GM23338 (cell line): ENCODE measurements at places on chromosomes 6 and 20. TPM values are rescaled to one million over a fixed set of nuclear protein-coding genes. Genes with fewer than 3 reads are reported as not detected.
A peak's percentile ranks its signal among the peaks of the same experiment; 100 is the strongest.

Gene POU5F1
- total RNA-seq = 3,419 and 3,629 TPM in 2 replicates

Gene THBD
- total RNA-seq = 0.58 and 0.97 TPM in 2 replicates

Gene MICAL1
- 77.8 TPM in 2 replicates for total RNA-seq

Gene TFAP2A
- total RNA-seq = not detected in 2 replicates

Gene UNC5CL
- total RNA-seq = 1.2 and 2.4 TPM in 2 replicates

GRCh38 chr20:23482138-23482537, 8.8 kb upstream of the CST8 start:
- no peaks in the 10 kb centered on the region for H3K27me3 ChIP-seq
- H3K36me3 ChIP-seq = peaks cover 5% of the 10 kb centered on the region; the same call in 1 of the 2 replicates
- no peak for DNase-seq
- H3K4me1 ChIP-seq = peaks cover 4% of the 10 kb centered on the region; the same call in 1 of the 2 replicates
- H3K27ac ChIP-seq = no peak overlapping the region

DNA sequence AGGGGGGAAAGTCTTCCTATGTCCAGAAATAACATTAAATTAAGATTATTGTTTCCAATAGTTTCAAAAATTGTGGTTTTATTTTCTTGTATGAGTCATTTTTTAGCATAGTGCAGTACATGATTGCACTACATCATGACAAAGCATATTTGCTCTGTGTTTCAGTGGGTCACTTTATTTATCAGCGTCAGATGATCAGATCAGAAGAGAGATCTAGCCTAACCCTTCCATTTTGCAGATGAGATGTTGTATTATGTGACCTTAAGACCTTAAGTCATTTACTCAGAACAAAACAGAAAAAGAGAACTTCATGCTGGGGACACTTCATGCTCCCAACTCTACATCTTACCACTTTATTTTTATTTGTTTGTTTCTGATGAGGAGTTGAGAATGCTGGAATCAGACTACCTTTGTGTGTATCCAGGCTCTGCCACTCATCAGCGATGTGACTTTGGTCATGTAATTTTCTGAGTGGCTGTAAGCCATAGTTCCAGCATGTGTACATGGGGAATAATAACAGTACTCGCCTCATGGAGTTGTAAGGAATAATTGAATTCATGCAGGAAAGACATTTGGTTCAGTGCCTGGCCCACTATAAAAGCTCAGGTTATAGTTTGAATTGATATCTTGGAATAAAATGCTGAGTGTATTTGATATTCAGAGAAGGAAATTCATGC, 13.5 kb downstream of the EYA4 start:
- no peak overlapping the region for H3K27ac ChIP-seq
- no peaks in the 10 kb centered on the region for H3K4me1 ChIP-seq
- DNase-seq = no peak

- no peaks in the 10 kb centered on the region for H3K27me3 ChIP-seq
- H3K4me1 ChIP-seq = no peaks in the 10 kb centered on the region
- no peak overlapping the region for H3K27ac ChIP-seq
- DNase-seq = no peak
Observed at GRCh38 chr6:100184473-100184872, 190.4 kb upstream of the MCHR2 start.

DNA sequence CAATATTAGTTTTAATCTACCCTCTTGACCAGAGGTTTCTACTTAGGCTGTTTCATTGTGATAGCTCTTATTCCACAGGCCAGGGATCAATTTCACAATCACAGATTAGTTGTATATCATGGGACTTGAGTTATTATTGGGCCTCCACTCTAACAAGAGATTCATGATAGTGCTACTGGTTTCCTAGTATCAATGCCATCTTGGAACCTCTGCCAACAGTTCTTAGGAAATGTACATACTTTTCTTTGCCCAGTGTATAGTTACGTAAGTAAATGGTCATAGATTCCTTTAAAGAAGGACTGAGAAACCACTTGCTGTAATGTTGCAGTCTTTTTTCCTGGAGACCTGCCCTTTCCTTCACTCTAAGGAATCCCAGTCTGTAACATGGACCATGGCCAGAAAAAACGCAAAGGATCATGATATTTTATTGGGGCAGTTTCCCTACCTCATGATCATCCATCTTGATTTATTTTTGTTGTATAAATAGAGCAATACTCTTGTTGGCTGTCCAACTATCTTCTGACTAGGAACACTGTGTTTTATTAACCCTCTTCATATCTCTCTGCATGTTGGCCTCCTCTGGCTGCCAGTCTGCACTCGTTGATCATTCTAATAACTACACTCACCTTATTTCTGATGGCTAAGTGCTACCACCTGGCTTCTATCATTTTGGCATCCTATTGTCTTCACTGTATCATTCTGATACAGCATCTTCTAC, 38.0 kb upstream of the VGLL2 start:
- no peaks in the 10 kb centered on the region for H3K36me3 ChIP-seq
- H3K4me1 ChIP-seq = no peaks in the 10 kb centered on the region
- no peak for DNase-seq

- no peak overlapping the region for H3K4me3 ChIP-seq
- no peak for DNase-seq
- no peaks in the 10 kb centered on the region for H3K27me3 ChIP-seq
Observed at GRCh38 chr6:105537981-105538578, 135.2 kb upstream of the PREP start.

DNA sequence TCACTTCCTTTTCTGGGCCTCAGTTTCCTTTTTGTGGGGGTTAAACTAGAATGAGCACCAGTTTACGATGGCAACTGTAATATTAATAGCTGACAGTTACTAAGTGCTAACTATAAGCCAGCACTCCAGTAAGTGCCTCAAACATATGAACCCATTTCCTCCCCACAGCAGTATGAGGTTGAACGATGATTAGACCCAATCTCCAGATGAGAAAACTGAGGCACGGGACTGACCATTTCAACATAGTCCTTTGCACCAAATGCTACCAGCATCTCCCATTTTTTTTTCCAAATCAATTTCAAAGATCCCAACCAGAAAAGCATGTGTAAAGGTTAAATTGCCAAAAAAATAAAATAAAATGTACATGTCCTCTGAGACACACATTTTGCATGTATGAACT, 7.1 kb downstream of the SLC13A3 start:
- H3K36me3 ChIP-seq = no peaks in the 10 kb centered on the region
- H3K27me3 ChIP-seq = 0 out of 2 replicates have a peak, but pooled peaks cover 2% of the 10 kb centered on the region
- H3K27ac ChIP-seq = no peak overlapping the region

DNA sequence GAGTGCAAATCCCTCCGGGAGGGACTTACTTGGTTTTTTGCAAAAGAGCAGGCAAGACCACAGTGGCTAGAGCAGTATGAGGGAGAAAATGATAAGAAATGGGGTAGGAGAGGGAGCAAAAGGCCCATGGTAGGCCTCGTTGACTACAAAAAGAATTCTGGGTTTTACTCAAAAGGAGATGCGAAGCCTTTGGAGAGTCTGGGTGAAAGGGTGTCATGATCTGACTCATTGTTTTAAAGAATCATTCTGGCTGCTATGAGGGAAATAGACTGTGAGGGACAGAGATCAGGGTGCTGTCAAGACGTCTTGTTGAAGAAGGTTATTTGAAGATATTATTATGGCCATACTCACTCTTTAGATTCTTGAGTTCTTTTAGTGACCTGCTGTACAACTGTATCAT, 13.0 kb downstream of the TBC1D32 start:
- H3K36me3 ChIP-seq = no peaks in the 10 kb centered on the region
- H3K27me3 ChIP-seq = no peaks in the 10 kb centered on the region

- no peak for DNase-seq
- H3K36me3 ChIP-seq = peaks cover 37% of the 10 kb centered on the region
- peak overlapping the region; percentile 100 for H3K4me3 ChIP-seq
- peak overlapping the region; percentile 45; the same call in 1 of the 2 replicates for H3K27ac ChIP-seq
Observed at GRCh38 chr20:36607586-36608387, 2.2 kb downstream of the RAB5IF start.

- H3K36me3 ChIP-seq = no peaks in the 10 kb centered on the region
- DNase-seq = no peak
- no peak overlapping the region for H3K4me3 ChIP-seq
Observed at GRCh38 chr6:120924214-120924613, 410.1 kb downstream of the TBC1D32 start.

DNA sequence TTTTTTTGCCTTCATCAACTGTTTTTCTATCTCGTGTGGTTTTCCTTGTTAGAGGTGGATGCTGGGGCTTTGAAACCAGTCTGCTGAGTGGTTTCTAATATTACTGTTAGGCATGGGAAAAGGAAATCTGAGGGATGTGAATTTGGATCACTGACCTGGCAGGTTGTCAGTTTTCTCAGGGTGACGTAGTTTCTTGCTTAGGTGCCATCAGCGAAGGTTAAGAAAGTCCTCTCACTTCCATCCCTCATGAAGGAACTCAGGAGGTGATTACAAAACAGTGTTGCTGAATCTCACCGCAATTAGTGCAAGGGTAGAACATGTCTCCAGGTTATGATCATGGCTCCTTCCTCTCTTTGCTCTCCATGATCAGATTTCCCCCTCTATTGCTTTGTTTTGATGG, 135.9 kb downstream of the SOX4 start:
- no peak for DNase-seq
- no peaks in the 10 kb centered on the region for H3K36me3 ChIP-seq
